NCI-H345 (cell line): ENCODE measurements at places on chromosomes 7 and 10.

- no peak for DNase-seq
Measured at GRCh38 chr10:122499012-122499411, 37.7 kb downstream of the HTRA1 start.

DNA sequence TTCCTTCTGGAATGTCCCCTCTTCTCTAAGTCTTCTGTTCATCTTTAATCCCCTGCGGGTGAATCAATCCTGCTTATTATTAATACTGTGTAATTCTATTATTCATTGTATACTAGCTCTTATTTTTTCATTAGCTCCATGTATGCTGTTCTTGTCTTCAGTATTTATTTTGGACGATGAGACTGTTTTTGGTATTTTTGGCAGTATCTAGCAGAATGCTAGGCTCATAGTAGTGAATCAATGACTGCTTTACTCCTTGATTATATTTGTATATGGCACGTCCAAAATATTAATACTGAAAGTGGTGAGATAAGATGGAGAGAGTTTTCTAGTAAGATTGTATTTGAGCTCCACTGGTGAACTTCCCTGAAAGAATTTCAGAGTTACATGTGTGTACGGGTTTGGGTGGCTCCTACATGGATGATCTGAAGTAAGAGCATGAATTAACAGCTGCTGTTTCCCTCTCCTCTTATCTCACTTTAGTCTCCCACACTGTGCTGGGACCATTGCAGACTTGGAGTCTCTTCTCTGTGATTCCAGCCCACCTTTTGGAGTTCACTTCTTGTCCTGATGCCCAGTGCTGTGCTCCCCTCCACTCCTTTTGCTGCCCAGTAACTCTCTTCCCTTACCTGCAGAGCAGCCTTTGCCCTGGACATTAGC is 226.0 kb downstream of the CDK14 start:
- no peak for DNase-seq

- no peak for DNase-seq
Measured at GRCh38 chr10:22552888-22553378, 161.4 kb downstream of the PIP4K2A start.

DNA sequence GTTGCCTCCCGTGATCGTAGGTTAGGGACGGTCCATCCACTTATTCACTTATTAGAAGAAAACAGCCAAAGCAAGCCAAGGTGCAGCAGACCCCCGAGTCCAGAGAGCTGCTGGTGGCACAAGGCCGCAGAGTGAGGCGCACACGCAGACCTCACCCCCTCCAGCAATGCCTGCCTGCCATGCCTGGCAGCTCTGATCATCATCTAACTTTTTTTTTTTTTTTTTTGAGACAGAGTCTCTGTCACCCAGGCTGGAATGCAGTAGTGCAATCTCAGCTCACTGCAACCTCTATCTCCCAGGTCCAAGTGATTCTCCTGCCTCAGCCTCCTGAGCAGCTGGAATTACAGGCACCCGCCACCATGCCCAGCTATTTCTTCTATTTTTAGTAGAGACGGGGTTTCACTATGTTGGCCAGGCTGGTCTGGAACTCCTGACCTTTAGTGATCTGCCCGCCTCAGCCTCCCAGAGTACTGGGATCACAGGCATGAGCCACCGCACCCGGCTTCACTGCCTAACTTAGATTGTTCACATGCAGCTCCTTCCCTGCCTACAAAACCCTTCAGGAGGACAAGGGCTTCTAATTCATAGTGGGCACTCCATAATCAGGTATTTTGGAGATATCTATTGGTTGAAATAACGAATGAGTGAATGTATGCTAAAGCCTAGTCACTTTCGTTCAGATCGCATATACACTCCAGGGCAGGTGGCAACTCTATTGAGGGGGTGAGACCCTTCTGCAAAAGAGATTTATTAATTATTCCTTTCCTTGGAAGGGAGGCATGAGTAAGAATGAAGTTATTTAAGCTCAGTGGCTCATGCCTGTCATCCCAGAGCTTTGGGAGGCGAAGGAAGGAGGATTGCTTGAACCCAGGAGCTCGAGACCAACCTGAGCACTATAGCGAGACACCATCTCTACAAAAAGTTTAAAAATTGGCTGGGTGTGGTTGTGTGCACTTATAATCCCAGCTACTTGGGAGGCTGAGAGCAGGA is 15.9 kb downstream of the TRIM56 start:
- DNase-seq: no peak
